ENCODE measurements at places on chromosomes 5 and 9. TPM values are rescaled to one million over a fixed set of nuclear protein-coding genes. Genes with fewer than 3 reads are reported as not detected.

DNA sequence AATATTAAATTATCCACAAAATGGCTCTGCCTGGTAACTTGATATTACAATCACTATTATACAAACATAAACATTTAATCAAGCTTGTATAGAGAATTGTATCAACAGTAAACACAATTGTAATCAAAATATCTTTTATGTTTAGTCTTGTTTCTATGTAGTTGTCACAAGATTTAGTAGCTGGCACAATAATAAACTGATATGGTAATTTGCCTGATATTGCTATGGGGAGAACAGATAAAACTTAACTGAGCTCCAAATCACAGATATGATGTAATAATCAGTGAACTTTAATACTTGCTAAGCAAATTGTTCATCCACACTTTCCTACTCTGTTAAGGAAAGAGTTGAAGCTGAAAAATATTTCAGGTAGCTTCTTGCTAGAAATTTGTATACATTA lies 189.8 kb downstream of the MPDZ start:
- DNase-seq = no peak

Gene PCA3
- total RNA-seq = not detected

- peak; percentile 75 for DNase-seq
These were observed at the start of gene TEX48 for GRCh38 chr9:114681594-114682332. Gene TEX48 (minus strand): TSS chr9:114682192. CDS start chr9:114671723, 10,469 bp downstream.

Gene KCNIP1
- total RNA-seq = not detected

GRCh38 chr5:83720836-83721537 lies at the start of gene HAPLN1:
Gene HAPLN1 (minus strand): TSS chr5:83720855. CDS start chr5:83673523, 47,332 bp downstream.
- DNase-seq = no peak

Gene CCDC183
- total RNA-seq = not detected

GRCh38 chr5:30890377-30890776 lies 303.1 kb upstream of the CDH6 start:
- DNase-seq = no peak

DNA sequence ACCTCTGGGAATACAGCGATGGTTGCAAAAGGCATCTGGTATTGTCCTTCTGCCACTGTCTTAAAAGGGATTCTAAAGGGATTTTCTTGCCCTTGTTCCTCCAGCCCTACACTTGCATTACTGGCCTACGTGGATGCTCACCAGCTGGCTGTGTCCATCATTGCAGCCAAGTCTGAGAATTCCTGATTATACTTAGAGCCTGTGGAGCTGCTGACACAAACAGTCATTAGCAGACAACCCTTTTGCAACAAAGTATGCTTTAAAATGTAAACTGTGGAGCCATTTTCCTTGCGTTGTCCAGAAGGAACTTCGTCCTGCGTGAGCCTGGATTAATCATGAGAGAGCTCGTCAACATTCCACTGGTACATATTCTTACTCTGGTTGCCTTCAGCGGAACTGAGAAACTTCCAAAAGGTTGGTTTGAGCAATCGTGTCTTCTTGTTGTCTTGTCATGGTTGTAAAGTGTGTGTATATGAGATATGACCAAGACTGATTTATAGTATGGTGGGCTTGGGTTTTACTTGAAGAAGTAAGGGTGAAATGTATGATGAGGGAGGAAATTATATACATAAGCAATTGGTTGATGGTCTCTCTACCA lies at the start of gene MUSK:
Gene MUSK (plus strand): TSS at position 222 of the 598 bp plus-strand sequence. CDS start 114 bp downstream, at position 336.
- DNase-seq = no peak

GRCh38 chr5:963310-963672 lies 45.3 kb upstream of the NKD2 start:
- DNase-seq = no peak

DNA sequence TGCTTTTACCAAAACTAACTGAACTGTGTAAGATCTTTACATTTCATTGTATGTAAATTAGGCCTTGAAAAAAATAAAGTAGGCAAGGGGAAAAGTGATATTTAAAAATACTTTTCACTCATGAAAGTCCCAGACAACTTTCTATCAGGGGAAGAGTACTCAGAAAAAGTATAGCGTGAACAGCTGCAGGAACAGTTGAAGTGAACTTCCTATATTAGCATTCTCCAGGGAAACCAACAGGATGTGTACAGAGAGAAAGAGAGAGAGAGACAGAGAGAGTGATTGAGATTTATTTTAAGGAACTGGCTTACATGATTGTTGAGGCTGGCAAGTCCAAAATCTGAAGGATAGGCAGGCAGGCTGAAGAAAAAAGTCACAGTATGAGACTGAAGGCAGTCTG lies 42.0 kb downstream of the ERMP1 start:
- DNase-seq = no peak

DNA sequence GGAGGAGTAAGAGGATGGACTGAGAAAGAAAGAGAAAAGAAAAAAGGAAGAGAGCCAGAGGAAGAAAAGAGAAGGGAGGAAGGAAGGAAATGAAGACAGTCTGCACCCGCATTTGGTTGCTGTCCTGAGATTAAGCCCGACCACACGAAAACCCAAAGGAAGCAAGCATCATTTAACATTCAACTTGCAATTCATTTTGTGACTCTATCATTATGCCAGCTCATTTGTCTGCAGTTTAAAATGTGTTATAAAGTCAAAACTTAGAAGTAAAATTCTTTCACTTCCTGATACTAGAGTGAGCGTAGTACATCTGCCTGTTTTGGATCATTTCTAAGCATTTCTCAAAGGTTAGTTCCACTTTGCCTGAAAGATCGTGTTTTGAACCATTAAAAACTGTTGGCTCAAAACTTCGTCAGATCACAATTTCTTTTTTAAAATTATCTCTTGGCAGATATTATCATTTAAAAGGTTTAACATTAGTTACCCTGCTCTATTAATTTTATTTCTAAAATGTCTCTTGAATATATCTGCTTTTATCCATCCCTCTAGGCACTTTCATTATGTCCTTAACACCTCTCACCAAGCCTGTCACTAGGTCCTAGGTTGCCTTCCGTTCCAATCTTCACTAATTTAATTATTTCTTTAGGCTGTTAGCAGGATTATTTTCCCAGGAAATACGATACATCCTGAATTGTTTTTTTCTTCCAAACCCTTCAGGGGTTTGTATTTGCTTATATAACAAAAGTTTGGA lies 240.9 kb downstream of the TLE4 start:
- DNase-seq = peak; percentile 3

DNA sequence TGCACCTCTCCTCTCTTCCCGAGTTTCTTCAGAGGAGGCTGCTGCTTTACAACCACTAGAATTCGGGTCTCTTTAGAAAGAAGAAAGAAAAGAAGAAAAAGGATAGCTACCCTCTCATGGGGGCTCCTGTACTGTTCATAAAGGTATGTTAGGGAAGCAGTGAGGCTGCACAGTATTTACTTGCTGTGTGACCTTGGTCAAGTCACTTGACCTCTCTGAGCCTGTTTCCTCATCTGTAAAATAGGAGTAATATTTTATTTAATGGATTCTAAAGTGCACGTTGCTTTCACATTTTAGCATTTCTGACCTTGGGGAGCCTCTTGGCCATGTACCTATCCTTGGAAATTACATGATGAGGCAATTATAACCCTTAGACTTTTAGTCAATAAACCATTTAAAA lies 88.8 kb downstream of the SETX start:
- DNase-seq = no peak

DNA sequence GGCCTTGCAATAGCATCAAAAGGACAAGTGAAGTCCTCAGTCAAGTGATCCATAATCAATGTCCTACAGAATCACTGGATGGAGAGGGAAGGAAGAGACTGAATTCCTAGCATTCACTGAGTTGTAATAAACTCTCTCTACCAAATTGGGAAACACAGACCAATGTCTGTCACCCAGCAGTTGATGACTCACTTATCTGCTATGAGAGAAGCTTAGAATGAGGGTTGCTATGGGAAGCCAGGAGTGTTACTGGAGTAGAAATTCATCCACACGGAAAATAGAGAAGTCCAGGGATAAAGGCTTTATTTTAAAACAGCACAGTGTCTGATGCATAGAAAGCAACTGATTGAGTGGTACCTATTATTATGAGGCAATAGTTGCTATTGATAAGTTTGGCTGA lies 407.4 kb downstream of the BRINP1 start:
- no peak for DNase-seq

- DNase-seq = peak; percentile 35
These were observed 26.0 kb downstream of the CHSY3 start for GRCh38 chr5:129930221-129930620.

GRCh38 chr9:38047301-38048251 lies 21.5 kb downstream of the SHB start:
- peak; percentile 93 for DNase-seq

DNA sequence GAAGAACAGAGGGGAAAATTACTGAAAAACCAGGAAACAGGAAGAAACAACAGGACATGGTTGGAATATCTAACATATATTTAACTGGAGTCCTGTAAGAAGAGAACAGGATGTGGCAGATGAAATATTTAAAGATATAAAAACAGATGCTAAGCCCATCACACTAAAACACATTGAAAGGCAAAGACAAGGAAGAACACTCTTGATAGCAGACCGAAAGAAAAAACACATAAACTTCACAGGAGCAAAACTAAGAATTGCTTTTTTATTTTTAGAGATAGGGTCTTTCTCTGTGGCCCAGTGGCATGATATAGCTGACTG lies 324.4 kb upstream of the ARRDC3 start:
- no peak for DNase-seq

GRCh38 chr9:28155067-28155466 lies 581.8 kb upstream of the C9orf72 start:
- DNase-seq = no peak

DNA sequence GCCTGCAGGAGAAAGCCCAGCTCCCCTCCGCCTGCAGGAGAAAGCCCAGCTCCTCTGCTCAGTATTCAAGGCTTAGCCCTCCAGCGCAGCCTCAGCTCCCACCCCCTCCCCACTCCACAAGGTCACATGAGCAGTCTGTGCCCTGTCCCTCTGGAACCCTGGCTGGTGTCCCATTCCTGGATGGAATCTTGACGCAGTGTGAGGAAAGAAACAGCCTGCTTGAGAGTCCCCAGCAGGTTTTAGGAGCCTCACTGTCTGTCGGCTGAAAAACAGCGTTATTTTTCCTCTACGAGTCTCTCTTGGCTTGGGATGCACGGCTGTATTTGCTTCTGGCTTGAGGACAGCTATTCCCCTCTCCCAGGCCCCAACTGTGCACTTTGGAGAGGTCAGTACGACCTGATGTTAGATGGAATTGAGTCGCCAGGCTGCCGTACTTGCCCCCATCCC lies 210.1 kb upstream of the TRIM32 start:
- peak; percentile 12 for DNase-seq

- peak; percentile 89 for DNase-seq
These were observed 39.0 kb upstream of the TARS1 start for GRCh38 chr5:33401482-33402390.

DNA sequence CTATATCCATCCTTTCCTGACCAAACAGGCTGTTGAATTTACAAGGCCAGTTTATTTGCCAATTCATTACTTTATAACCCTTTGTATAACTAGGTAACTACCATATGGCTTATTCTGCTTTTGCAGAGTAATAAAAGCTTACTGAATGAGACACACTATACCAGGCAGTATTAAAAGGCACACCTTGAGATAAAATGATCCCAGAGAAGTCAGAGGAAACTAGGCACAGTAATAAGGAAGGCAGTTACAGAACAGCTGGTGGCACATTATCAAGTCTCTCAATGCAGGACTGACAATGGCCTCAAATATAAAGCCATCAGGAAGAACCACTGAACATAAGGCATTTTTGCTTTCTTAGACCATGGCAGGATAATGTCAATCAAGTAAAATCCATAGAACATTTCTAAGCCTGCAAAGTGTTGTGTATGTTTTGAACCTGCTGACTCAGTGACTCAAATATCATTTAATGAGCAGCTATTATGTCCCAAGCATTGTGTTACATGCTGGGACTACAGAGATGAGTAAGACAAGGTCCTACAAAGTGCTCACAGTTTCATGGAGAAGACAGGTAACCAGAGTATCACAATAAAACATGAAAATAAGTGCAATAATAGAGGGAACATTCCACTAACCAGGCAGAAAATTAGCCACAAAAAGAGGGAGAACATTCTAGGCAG lies 52.5 kb downstream of the OXCT1 start:
- DNase-seq = no peak

- DNase-seq = no peak
These were observed 16.9 kb upstream of the SNCAIP start for GRCh38 chr5:122295138-122295537.

Gene ABO
- not detected for total RNA-seq

DNA sequence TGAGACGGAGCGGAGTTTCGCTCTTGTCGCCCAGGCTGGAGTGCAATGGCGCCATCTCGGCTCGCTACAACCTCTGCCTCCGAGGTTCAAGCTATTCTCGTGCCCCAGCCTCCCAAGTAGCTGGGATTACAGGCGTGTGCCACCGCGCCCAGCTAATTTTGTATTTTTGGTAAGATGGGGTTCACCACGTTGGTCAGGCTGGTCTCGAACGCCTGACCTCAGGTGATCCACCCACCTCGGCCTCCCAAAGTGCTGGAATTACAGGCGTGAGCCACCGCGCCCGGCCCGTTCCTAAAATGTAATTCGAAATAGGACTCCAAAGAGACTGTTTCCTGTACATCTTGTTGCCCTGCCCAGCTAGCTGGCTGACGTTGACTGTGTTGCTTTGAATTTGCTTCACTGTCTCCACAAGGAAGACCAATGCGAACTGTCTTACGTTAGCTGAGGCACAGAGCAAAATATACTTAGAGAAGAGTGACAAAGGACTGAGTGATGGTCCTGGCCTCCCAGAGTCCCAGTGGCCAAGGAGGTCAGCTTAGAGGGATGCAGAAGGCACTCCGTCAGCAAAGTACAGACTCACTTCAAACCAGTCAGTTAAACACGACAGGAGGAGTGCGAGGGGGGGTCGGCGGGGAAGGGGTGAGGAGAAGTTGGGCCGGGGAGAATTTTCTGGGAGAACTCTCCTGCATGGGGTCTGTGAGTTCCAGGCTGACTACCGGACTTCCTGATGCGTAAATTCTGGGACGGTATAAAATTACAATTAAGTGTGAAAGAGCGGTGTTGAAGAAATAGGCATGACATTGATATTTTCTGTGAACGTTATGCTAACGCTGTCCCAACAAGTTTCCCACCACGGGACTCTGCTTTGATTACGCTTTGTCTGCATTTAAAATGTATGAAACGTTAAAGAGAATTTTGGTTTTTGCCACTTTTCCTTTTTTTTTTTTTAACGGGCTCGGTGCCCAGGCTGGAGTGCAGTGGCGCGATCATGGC lies 6.8 kb upstream of the TRIM41 start:
- no peak for DNase-seq

DNA sequence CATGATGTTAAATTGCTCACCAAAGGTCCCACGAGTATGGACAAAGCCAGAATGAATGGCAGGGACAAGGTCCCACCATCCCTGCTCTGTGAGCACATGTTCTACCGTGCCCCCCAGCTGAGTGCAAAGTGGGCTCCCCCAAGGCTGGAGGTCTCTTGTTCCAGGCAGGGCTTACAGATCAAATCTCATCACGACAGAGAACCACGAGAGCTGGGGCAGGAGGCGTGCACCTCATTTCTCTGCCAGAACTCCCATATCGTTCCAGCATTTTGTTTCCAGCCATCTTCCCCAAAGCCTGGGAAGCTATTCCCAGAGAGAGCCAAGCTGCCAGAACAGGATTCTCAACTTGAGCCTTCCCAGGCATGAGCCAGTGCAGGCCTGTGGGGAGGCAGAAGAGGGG lies 108.5 kb downstream of the ZNF354C start:
- DNase-seq = peak; percentile 30

Gene VPS13A
- total RNA-seq = 50.9 TPM

Gene PTPDC1
- 10.8 TPM for total RNA-seq

- DNase-seq = no peak
These were observed 15.0 kb upstream of the LNPEP start for GRCh38 chr5:96920744-96921355.

- DNase-seq = peak; percentile 71
These were observed 505 bp downstream of the C5orf34 start for GRCh38 chr5:43514471-43514815.

Gene IRGM
- total RNA-seq = 0.09 TPM

- DNase-seq = peak; percentile 86
These were observed 176.1 kb downstream of the PCSK1 start for GRCh38 chr5:96256795-96257470.

Gene TMEFF1
- 0.49 TPM for total RNA-seq

Gene PGM5
- total RNA-seq = 13.5 TPM

Gene PCDHA11
- 0.08 TPM for total RNA-seq
